ENCODE measurements at places on chromosomes 11 and 22.

DNA sequence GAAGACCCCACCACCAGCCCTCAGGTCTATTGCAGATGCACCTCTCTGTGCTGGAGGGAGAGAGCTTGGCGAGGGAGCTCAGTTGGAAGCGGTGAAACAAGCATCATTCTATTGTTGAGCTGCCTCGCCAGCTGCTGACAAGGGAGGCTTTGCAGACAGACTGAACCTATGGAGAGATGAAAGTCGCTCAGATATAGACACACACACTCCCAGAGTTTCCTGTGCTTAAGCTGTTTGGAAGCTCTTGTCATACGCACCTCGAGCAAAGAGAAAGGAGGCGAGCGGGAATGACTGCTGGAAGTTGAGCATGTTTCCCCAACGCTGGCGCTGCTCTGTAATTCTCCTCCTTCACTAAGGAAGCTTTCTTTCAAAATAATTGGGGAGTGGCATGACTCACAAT lies 126.1 kb downstream of the TRIM29 start:
- no peak for DNase-seq

DNA sequence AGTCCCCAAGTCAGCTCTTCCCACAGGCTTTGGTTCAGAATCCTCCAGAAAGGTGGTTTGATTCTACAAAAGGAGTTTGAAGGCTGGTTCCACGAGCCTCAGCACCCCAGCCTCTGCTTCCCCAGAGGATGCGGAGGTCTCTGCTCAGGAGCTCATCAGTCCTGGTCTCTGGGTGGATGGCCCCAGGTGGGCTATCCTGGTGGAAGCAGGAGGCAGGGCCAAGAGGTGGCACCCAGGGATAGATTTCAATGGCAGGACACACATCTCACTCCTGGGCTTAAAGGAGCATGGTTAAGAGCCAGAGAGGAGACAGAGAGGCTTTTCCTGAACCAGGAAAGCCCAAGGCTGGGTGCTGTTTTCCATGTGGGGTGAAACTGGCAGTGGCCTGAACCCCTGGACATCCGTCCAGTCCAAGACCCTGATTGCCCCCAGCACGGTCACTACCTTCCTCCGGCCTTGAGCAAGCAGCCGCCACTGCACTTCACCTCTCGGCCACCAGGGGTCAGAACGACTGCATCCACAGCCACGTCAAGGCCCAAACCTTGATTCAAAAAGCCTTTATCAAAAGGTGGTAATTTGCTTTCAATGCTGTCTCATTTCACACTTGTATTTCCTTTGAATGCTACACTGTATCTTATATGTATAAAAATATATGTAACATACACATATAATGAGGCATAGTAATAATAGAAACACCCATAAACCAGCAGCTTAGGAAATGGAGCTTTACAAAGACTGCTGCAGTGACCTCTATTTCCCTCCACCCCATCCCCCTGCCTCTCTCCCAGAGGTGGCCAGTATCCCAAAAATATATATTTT lies 19.3 kb upstream of the FXYD2 start:
- DNase-seq, result peak; percentile 55

DNA sequence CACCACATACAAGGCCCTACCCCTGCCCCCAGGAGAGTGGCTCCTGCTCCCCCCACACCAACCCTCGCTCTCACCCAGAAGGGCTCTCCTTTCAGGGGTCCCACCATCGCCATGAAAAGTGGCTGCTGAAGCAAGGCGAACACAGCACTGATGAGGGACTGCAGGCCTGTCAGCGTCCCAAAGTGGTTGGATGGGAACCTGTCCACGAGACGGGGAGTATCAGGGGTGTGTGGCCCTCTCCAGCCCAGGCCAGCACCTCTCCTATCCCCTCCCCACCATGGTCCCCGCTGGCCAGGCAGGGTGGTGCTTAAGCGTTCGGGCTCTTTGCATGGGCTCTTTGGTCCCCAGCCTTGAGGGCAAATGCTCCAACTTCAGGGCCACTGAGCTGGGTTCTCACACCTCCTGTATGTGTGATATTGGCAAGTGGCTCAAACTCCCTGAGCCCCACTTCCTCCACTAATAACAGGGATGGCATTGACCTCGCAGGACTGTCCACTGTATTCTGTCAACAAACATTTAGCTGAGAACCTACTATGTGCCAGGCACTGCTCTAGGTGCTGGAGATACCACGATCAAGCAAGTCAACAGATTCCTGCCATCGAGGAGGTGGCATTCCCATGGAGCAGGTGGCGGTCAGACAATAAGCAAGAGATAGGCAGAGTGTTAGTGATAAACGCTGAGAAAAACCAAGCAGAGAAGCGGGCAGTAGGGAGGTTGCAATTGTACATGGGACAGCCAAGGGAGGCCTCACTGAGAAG lies 26.9 kb downstream of the RTN4RL2 start:
- DNase-seq, result no peak

- DNase-seq, result no peak
Measured at GRCh38 chr11:67300256-67300755, 3.0 kb upstream of the SSH3 start.

GRCh38 chr11:75547617-75548058 lies 14.4 kb upstream of the SERPINH1 start:
- DNase-seq, result no peak

DNA sequence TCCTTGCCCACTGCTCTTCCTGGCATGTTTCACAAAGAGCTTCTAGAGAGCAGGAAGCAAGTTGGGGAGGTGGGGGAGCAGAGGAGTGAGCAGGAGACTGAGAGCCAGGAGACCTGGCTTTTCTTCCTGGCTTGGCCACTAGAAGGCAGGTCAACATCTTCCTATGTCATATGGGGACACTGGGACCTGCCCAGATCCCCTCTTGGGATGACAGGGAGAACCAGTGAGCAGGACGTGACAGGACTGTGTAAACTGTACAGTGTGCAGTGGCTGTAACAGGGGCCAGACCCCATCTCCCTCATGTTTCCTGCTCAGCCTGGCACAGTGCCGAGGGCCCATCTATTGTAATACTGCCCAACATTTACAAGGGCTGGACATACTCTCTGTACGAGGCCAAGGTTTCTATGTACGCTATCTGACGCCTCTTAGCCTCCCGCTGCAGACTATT lies 29.4 kb downstream of the GDPD5 start:
- no peak for DNase-seq

DNA sequence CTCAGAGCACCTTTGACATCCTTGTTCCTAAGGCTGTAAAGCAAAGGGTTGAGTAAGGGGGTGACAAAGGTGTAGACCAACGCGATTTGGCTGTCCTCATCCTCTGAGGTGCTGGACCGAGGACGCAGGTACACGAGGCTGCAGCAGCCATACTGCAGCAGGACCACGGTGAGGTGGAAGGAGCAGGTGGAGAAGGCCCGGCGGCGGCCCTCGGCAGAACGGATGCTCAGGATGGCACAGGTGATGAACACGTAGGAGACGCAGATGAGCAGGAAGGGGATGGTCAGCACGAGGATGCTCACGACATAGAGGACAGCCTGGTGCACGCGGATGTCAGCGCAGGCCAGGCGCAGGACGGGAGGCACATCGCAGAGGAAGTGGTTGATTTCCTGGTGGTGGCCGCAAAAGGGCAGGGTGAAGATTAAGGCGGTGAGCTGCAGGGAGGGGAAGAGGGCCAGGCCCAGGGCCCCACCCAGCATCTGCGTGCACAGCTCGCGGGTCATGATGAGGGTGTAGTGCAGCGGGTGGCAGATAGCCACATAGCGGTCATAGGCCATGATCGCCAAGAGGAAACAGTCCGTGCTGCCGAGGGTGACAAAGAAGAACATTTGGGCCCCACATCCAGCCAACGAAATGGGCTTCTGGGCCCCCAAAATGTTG lies 632 bp downstream of the OR10Q1 start:
- DNase-seq, result no peak

- no peak for DNase-seq
Measured at GRCh38 chr11:58637371-58637770, 14.9 kb downstream of the CNTF start.

DNA sequence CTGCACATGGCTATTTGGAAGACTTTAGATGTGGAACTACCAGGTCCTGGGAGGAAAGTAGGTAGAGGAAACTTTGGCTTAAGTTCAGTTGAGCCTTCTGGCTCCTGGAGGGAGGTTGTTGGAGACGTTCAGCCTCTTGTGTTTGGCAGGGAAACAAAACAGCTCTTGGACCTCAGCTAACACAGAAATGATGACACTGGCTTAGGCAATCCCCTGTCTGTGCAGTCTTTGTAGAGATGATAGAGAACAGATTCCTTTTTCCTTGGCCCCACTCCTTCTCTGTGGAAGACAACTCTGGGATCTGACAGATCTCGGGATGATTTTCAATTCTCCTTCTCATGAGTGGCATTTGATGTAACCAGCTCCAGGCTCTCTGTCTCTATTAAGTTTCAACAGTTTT lies 428.5 kb downstream of the TMEM135 start:
- DNase-seq, result no peak

DNA sequence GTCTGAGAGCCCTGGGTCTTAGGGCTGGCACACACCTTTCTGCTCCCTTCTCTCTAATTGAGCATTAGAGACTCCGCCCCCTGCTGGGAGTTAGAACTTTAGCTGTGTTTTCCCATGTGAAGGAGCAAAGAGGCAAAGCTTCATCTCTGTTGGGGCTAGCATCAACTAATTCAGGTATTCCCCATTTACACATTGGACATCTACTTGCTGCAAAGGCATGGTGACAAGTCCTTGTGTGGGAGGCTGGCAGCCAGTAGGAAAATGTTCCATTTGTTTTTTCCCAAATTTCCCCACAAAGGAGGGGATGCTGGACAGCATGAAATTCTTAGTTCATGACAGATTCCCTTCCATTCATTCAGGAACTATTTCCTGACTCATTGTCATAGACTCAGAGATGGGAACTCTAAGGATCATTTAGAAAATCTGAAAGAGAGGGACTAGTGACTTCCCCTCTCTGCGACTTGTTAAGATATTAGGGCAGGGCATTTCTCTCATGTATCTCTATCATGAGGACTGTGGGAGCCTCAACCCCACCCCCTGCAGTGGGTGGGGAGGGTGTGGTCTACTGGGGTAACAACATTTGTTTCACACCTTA lies 3.6 kb downstream of the CD44 start:
- no peak for DNase-seq

DNA sequence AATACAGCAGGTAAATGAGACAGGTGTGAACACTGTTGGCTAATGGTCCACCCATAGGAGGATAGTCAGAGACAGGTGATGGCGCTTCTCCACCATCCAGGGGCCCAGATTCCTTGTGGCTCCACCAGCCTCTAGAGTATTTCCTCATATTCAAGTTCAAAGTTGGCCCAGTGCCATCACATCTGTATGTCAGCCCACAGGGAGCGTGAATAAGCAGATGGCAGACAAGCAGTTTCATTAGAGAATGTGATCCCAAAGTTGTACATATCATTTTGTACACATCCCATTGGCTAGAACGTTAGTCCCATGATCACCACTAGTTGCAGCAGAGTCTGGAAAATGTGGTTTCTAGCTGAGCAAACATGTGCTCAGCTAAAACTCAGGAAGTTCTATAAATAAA lies 11.0 kb upstream of the CWF19L2 start:
- no peak for DNase-seq

DNA sequence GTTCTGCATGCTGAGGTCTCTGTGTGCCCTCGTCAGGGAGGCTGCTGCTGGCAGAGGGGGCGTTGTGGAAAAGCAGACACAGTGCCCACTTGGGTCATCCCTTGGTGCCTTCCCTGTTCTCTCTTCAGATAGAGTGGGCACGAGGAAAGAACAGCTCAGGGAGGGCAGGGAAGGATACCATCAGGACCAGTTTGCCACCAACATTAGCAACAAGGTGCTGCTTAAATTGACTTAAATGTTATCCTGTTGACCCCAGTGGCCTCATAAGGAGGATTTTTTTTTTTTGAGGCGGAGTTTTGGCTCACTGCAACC lies 91.2 kb downstream of the BCR start:
- no peak for DNase-seq

DNA sequence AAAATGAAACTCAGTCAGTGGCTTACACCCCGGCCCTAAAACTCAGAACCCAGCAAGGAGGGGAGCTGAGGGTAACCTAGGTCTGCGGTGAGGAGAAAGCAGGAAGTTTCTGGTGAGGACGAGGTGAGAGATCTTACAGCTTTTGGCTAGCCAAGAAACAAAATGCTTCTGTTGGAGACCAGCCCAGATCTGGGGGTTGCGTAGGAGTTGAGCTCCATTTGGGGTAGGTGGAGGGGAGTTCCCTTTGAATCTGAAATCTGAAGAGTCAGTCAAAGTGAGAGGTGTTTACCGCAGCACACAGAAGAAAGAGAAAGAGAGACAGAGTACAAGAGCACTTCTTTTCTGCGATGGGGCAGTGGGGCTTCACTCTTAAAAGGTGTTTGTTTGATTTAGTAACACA lies 29.6 kb downstream of the EHF start:
- DNase-seq, result peak; percentile 80

DNA sequence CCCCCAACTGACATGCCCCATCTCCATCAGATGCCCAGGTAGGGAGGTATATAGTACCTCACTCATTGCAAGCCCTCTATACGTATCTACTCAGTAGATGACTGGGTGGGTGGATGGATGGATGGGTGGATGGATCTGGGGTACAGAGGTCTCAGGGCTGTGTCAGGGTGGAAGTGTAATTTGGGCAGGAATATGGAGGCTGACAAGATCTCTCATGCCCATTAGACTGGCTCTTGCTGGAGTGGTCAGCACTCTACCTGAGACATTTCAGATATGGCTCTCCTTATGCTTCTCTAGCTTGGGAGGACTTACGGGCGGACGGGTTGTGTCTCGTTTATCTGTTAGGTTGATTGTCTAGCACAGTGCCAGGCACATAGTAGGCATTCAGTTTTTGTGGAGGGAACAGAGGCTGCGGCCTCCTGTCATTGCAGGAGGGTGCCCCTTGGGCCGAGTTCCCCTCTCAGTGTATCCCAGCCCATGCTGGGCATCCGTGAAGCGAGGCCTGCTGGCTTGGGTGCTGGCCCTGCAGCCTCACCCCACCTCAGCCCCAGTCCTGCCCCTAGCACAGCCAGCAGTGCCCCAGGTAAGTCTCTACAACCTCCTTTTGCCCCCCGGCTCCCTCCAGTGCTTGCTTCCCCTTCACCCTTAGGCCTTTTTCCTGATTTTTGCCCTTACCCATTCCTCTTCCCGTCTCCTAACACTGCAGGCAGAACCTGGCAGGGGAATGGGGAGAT lies 13.7 kb downstream of the ROBO3 start:
- no peak for DNase-seq

- DNase-seq, result no peak
Measured at GRCh38 chr11:69368119-69368880, 74.3 kb downstream of the MYEOV start.

DNA sequence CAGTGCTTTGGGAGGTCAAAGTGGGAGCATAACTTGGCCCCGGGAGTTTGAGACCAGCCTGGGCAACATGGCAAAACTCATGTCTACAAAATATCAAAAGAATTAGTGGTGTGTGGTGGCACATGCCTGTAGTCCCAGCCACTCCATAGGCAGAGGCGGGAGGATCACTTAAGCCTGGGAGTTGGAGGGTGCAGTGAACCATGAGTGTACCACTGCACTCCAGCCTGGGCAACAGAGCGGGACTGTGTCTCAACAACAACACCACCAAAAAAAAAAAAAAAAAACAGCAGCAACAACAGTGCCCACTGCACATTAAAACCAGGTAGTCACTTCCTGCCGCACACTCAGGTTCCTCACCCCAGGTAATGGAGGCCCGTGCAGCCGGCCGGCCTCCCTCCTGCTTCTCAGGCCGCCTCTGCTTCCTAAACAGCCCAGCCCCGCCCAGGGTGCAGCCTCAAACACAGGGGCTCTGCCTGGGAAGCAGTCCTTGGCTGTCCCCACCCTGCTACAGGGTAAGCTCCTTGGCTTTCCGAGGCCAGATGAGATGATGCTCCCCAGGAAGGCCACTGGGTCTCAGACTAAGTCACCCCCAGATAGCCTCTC lies 318.3 kb downstream of the SHANK2 start:
- no peak for DNase-seq

- no peak for DNase-seq
Measured at GRCh38 chr11:10941414-10941813, 83.6 kb upstream of the ZBED5 start.

Data from stimulated activated naive B cell treated with anti-CD40 and anti-IgM and Interleukin-4, amounts not matched to agents 10 μg/mL and 1 μg/mL and 100 μg/mL, for 72 hours (primary cell).